ENCODE measurements at places on chromosomes 5 and 9. TPM values are rescaled to one million over a fixed set of nuclear protein-coding genes. Genes with fewer than 3 reads are reported as not detected.
A peak's percentile ranks its signal among the peaks of the same experiment; 100 is the strongest.

Gene PDGFRB
- total RNA-seq, result 9.9 TPM

Gene PCDHB4
- 0.17 TPM for total RNA-seq

Gene CDKN2B
- total RNA-seq, result 2.4 TPM

- DNase-seq, result no peak
Observed at GRCh38 chr9:98485706-98486105, 223.0 kb downstream of the GABBR2 start.

DNA sequence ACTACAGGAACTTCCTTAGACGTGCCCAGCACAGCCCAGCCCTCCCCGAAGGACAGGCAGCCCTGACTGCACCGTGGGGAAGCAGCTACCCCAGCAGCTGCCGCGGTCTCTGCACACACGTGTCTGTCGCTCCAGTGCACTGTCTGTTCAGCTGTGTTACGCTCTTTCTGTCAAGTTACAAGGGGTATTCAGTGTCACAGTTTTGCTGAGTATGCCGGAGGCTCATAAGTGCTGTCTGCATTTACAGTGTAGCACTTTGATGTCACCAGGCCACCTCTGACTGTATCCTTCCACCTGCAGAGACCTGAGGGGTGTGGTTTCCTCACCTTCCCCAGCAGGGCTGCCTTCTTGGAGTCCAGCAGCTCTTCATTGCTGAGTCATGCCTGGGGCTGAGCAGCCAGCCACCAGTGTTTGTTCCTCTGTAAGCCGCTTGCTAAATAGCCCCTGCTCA is 126.8 kb downstream of the EHMT1 start:
- peak; percentile 42 for DNase-seq

DNA sequence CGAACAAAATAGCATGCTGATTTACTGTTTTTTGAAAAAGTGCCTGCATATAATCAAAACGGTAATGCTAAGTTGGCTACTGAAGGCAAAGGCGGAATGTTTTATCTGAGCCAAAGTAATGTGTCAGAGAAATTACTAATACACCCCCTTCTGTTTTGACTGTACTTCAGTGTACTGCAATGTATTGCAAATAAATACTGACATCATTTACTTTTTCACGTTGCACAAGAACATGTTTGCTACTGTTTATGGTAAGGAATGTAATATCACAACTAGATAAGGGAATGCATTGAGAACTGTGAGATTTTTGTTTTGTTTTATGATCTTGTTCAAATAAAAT is 813 bp upstream of the AGTPBP1 start:
- no peak for DNase-seq

DNA sequence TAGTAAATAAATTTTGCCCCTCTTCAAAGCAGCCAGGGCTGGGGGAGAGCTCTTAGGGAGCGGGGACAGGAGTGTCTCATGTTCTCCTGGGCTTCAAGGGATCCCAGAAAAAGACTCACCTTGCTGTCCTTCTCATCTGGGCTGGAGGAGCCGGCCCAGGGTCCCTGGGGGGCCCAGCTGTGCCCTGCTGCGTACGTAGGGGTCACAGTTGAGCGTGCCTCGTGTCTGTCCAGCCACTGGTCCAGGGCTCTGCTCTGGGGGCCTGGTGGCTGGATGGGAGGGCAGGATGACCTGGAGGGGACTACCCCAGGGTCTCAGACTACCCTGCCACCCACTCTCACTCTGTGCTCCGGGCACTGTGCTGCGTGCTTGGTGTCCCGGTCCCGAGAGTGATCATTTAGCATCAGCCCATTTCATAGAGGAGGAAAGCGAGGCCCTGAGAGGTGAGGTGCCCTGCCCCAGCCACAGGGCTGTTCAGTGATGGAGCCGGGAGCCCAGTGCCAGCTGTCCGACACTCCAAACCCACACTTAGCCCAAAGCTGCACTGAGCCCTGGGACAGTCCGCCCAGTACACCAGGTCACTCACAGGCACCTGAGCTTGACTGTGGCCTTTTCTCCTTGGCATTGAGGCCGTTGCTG is 26.2 kb upstream of the TDRD7 start:
- no peak for DNase-seq

GRCh38 chr9:94065535-94065961 is 18.7 kb upstream of the PTPDC1 start:
- DNase-seq, result peak; percentile 94

GRCh38 chr9:7266911-7267595 is 509.3 kb downstream of the KDM4C start:
- DNase-seq, result no peak

- peak; percentile 91 for DNase-seq
Observed at GRCh38 chr5:75677607-75678006, 39.6 kb downstream of the POC5 start.

DNA sequence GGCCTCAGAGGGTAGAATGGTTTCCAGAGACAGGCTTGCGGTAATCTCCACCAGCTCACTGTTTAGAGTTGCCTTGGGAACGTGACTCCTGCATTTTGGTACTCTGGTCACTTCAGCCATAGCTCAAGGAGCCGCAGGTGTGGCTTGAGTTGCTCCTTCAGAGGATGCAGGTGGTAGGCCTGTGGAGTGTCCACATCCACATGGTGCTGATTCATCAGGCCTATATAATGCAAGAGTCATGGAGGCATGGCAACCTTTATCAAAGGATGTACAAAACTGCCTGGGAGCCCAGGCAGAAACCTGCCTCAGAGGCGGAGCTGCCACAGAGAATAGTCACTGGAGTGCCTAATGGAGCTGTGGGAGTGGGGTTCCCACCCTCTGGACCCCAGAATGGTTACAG is 114.2 kb downstream of the ANXA1 start:
- no peak for DNase-seq

GRCh38 chr5:88195636-88196035 is 73.0 kb downstream of the TMEM161B start:
- DNase-seq, result no peak

GRCh38 chr5:131671409-131671808 is 36.4 kb upstream of the RAPGEF6 start:
- DNase-seq, result no peak

- DNase-seq, result no peak
Observed at GRCh38 chr9:80147866-80148265, 576.1 kb downstream of the TLE4 start.

GRCh38 chr5:33338336-33339110 is 102.2 kb upstream of the TARS1 start:
- no peak for DNase-seq

- no peak for DNase-seq
Observed at GRCh38 chr5:156934450-156935211, 28.4 kb downstream of the TIMD4 start.

GRCh38 chr5:76339919-76340318 is 63.2 kb upstream of the IQGAP2 start:
- DNase-seq, result no peak

GRCh38 chr5:165119175-165119574 is 1613.8 kb downstream of the MAT2B start:
- DNase-seq, result no peak

- no peak for DNase-seq
Observed at GRCh38 chr9:131697908-131698617, 41.8 kb downstream of the RAPGEF1 start.

DNA sequence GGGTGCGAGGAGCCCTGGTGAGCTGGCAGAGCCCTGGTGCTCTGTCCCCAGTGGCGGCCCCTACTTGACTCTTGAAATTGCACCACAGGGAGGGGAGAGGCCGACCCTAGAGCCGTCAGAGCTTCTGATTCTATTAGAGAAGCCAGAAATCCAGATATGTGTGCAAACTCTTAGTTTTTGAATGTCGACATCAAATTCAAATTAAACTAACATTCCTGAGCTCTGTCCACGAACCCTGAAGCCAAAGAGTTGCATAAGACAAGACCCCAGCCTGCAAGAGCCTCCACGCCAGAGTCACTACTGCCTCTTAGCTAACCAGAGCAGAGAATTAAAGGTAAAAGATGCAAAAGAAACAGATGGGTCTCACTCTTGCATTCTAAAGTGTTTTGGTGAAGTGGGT is 29.8 kb upstream of the MSX2 start:
- no peak for DNase-seq

DNA sequence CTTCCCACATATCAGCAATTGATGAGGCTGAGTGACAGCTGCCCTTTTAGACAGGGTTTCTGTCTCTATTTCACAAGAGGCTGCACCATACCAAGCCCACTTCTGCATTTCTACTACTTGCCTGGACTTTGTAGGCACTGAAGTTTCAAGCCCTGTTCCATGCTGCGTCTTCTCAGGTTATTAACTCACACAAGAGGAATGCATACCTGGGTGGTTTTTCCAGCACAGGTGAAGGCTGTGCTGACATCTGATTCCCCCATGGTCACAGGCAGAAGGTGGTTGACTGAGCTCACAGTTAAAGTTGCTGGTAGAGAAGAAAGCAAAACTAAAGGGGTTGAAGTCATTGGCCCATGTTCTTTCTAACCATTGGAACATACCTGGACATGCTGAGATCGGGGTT is 86.6 kb downstream of the MAMDC2 start:
- DNase-seq, result no peak

Data from dermis blood vessel endothelial cell (primary cell).